ENCODE measurements at places on chromosomes 16 and 17.
A peak's percentile ranks its signal among the peaks of the same experiment; 100 is the strongest.

- DNase-seq, result no peak
Measured at GRCh38 chr17:48490451-48490892, 40.3 kb downstream of the HOXB1 start.

DNA sequence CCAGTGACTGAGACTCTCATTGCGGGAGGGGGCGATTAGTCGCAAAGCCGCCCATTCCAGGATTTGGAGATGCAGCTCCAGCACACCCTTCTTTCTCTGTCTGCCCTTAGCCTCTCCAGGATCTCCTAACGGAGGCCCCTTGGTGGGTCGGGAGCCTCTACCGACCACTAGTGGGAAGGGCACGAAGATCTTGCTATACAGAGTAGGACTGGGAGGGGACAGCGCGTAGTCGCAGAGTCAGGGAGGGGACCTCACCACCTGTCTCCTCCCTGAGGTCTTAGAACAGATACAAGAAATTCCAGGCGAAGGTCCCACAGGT is 588 bp upstream of the SMTNL2 start:
- no peak for DNase-seq

GRCh38 chr16:50472472-50472871 is 75.7 kb upstream of the NKD1 start:
- no peak for DNase-seq

DNA sequence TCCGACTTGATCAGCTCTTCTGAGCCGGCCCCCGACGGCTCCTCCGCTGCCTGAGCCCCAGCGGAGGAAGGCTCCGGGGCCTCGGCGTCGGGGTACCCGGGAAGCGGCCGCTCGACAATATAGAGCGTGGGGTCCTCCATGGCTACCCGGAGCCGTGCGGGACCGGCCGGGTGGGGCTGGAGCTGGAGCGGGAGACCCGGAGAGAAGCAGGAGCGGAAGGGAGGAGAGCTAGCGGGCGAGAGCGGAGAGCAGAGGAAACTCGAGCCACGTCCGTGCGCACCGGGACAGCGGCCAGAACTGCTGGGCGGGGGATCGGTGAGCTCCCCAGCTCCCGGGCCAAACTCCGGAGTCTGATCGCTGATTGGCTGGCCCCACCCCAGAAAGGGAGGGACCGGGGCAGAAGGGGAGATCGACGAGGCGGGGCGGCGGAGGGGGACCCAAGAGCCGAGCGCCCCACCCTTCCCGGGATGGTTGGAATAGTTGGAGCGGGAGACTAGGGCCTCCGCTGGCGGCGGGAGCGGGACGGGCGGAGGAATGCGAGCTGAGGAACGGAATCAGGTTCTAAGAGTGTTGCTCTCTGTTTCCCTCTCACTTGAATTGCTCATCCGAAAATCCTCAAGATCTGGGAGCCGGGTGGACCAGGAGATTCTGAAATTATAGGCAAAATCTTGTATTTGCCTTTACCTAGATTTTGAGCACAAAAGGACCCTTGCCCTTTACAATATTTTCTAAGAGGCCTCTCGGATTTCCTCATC is at the start of gene CAVIN1:
TSS of gene CAVIN1 (minus strand) at position 299 of the 755 bp plus-strand sequence. CDS start at position 140, 159 bp downstream.
- DNase-seq, result no peak

- no peak for DNase-seq
Measured at GRCh38 chr17:40093580-40094201, 6.7 kb downstream of the NR1D1 start.

- DNase-seq, result no peak
Measured at GRCh38 chr16:22838681-22839080, 24.7 kb downstream of the HS3ST2 start.

- no peak for DNase-seq
Measured at GRCh38 chr17:44115585-44116415, 7.6 kb downstream of the HDAC5 start.

DNA sequence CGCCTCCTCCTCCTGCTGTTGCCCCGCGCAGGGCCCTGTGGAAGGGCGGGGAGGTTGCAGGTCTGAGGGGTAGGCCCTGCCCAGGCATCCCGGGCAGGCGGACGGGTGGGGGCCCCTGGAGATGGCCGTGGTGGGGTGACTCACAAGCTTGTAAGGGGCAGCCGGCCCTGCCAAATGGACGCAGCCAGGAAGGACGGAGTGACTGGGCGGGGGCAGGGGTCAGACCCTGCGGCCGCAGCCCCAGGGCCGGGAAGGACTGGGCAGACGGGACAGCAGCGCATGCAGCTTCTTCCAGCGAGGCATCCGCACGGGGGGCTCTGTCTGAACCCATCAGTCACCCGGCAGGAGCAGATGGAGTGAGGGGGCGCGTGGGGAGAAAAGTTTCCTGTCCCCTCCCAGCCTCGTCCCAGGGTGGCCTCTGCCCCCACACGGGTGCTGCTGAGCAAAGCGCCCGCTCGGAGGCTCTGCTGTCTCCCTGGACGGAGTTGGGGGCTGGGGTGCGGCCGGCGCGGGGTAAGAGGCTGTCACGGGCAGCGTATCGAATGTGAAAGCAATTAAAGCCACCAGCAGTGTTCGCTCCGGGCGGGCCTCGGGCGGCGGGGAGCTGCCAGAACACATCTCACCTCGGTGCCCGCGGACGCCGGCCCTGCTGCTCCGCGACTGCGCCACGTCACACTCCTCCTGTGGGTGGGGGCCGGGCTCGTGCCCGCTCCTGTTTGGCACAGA is 5.4 kb upstream of the PRR35 start:
- DNase-seq, result no peak

DNA sequence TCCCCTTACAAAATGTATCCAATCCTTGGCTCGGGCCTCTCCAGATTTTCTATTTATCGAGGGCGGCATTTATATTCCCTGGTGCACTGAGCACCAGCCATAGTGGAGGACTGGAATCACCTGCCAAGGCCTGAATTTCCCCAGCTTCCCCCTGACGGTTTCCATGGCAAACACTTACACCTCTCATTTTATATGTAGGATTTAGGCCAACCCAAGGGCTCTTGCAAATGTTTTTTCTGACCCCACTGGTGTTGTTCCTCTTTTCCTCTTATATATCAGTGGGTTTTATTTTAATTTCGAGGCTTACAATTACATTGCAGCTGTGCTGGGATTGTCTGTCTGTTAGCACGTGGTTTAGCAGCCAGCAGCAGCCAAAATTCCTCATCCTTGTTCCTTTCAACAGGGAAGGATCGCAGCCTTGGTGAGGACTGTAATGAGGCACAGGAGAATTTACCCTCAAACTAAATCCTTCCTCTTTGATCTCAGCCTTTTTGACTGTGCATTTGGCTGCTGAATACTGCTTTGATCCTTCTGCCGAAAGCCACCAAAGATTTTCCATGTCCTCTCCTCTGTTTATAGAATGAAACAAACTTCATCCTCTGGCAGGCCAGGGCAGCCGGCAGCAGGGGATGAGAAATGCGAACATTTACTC is 26.5 kb upstream of the CES5A start:
- no peak for DNase-seq

- peak; percentile 56 for DNase-seq
Measured at GRCh38 chr17:72466199-72466598, 345.4 kb downstream of the SOX9 start.

DNA sequence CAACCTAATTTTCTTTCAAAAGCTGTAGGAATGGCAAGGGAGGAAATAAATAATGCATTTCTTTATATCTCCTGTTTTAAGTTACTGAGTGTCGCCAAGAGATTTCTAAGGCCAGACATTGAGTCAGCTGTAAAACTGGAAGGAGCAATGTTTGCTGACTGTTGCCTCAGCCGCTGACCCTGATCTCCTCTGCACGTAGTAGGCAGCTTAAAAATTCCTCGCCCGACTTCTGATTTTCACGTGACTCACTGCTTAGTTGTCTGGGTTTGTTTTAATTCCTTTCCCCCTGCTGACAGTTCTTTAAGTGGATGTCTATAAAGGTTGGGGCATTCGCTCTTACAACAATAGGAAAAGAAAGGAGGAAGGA is 100.6 kb downstream of the WWOX start:
- no peak for DNase-seq

DNA sequence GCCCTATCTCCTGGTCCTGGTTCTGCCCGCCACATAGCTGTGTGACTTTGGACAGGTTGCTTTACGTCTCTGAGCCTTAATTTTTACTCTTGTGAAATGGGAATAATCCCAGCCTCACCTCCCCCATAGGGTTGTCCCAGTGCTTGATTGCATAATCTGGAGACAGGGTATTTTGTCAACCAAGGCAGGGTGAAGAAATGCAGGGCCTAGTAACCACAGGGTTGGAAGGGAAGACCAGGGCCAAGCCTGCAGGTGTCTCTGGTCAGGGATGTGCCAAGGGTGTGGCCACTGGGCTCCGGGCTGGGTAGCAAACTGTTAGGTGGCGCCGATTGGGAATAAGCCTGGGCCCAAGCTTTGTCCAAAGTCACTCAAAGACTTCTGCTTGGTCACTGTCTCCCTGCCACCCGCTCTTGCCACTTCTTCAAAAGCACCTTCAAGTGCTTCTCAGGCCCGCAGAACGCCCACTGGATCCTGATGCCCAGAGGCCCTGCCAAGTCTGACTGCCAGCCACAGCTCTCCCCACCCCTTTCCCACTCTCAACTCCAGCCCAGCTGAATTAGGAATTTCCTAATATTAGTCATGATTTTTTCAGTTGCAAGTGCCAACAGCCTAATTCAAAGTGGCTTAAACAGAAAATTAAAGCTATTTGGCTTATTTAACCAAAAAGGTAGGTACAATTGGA is 20.6 kb upstream of the COL1A1 start:
- no peak for DNase-seq

- DNase-seq, result no peak
Measured at GRCh38 chr16:64830653-64831052, 291.2 kb downstream of the CDH11 start.

GRCh38 chr17:60618854-60619526 is 19.0 kb downstream of the PPM1D start:
- no peak for DNase-seq

GRCh38 chr16:12150600-12150999 is 174.1 kb downstream of the SNX29 start:
- DNase-seq, result no peak

Data from GM06990 (cell line).